CD4-positive, alpha-beta T cell (primary cell): ENCODE measurements at places on chromosomes 4 and X. TPM values are rescaled to one million over a fixed set of nuclear protein-coding genes. Genes with fewer than 3 reads are reported as not detected.

DNA sequence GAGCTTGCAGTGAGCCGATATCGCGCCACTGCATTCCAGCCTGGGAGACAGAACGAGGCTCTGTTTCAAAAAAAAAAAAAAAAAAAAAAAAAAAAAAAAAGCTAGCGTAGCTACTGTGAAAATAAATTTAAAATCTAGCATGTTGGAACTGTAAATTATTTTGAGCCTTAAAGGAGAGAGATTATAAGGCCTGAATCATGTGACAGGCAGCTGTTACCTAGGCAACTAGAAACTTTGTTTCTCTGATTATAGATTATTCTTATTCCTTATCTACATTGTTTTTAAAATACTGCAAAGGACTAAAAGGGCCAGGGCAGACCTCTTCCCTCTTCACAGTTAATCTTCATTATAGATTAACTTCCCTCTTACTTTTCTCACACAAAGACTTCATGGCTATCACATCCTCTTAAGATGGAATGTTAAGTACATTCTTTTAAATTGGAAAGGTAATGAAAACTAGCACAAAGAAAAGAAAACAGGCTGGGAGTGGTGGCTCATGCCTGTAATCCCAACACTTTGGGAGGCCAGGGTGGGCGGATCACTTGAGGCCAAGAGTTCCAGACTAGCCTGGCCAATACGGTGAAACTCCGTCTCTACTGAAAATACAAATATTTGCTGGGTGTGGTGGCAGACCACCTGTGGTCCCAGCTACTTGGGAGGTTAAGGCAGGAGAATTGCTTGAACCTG, 21.1 kb upstream of the PDS5A start:
- H3K36me3 ChIP-seq: no peaks in the 10 kb centered on the region
- DNase-seq: no peak
- H3K27me3 ChIP-seq: no peaks in the 10 kb centered on the region
- H3K4me1 ChIP-seq: no peaks in the 10 kb centered on the region
- no peak overlapping the region for H3K4me3 ChIP-seq
- no peak overlapping the region for H3K27ac ChIP-seq

DNA sequence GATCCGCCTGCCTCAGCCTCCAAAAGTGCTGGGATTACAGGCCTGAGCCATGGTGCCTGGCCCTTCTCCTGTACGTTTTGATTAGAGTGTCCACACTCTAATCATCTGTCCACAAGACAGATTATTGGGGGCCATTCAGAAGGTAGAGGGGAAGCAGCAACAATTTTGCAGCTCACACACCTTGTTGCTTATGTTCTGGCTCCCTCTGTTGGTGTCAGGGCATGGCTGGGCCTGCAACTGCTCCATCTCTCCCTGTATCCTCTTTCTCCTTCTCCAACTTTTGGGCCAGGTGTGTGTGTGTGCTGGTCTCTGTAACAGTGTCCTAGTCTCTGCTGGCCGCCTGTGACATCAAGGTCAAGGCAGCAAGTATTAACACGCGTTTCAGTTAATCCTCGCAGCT, 125.5 kb upstream of the MBNL3 start:
- no peak overlapping the region for H3K27ac ChIP-seq
- no peak overlapping the region for H3K4me3 ChIP-seq
- H3K4me1 ChIP-seq: no peaks in the 10 kb centered on the region
- no peak for DNase-seq

DNA sequence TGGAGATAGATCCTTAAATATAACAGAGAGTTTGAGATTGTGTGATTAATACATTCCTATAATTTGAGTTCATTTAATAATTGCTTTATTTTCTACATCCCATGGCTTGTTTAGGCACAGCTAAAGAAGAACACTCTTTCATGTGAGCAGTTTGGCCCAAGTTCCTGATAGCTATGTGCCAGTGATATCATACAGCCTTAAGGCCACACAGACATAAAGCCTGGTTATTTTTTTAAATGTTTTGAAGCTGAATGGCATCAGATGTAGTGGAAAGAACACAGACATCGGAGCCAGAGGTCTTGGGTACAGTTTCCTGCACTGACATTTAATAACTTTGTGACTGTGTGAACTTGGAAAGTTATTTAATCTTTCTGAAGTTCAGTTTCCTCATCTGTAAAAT, 7.0 kb upstream of the NDNF start:
- H3K36me3 ChIP-seq: no peaks in the 10 kb centered on the region
- H3K4me3 ChIP-seq: no peak overlapping the region
- no peaks in the 10 kb centered on the region for H3K4me1 ChIP-seq

Gene SHOX
- total RNA-seq: not detected
